ENCODE measurements at places on chromosomes 3 and 15.

GRCh38 chr15:70576276-70576675 lies 187.1 kb downstream of the UACA start:
- DNase-seq: no peak

DNA sequence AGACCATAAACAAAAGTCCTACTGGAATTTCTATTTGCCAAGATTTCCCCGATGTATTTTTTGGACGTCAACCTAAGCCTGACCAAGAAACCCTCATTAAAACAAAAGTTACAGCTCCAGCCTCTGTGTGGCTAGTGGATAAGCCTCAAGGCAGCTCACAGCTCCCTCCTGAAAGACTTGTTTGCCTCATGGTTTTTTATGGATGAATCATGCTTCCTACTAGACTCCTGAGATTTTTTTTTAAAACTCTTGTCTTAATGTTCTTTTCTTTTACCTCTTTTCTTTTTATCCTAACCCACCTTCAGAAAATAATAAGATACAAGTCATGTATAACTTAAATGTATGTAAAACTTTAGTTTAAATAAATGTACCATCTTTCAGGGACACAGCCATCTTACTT lies 52.4 kb downstream of the SUCNR1 start:
- DNase-seq: no peak

DNA sequence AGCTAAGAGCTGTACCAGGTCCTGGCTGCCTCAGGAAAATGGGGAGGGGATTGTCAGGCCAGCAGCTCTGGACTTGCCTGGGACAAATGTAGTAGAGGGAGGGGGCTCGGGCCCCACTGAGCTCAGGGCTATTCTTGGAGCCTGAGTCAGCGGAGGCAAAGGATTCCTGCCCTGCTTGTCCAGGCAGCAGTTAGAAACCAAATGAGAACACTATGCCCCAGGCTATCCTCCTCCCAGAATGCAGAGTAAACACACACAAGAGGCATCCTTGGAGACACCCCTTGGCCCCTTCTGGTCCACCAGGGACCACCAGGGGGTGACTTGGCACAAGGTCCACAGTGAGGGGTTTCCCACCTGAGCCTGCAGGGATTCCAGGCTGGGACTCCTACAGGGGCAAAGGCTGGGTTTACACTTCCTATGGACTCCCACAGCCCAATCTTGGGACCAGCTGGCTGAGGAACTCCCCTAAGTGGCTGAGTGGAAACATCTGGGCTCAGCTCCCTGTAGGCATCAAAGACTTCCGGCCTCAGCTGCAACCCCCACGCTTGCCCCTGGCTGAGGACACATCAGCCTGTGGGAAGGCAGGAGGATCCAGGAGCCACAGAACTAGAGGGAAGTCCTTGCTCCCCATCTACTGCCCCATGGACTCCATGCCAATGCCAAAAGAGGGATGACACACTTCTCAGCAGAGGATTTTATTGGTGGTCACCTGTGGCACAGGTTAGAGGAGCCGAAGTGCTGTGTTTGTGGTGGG lies 3.4 kb upstream of the COL7A1 start:
- peak; percentile 73 for DNase-seq

DNA sequence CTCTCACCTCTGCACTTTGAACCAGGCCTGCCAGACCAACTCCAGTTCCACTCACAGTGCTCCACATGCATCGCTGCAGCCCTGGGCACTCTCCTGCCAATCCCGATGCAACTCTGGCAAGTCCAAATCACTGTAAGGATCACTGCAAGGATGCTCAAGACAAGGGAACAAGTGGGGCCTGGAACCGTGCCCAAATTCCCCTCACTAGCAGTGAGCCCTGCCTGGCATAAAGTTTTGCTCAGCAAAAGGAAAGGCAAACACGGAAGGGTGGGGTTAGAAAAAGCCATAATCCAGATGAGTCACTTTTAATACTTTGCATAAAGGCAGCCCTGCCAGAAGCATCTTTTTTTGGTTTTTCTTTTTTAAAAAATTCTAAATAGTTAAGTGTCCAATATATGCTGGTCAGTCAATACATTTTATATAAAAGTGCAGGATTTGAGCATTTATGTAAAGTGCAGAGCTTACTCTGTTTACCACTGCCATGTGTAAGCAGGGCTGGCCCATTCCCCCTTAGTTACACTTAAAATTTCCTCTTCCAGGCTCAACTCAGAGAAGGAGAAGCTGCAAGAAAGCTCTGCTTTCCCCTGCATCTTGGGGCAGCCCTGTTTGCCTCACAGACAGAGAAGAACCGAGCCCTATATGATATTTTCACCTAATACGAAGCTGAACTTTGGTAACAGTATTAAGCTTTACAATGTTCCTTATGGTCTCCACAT lies 102.2 kb downstream of the CD47 start:
- DNase-seq: no peak

DNA sequence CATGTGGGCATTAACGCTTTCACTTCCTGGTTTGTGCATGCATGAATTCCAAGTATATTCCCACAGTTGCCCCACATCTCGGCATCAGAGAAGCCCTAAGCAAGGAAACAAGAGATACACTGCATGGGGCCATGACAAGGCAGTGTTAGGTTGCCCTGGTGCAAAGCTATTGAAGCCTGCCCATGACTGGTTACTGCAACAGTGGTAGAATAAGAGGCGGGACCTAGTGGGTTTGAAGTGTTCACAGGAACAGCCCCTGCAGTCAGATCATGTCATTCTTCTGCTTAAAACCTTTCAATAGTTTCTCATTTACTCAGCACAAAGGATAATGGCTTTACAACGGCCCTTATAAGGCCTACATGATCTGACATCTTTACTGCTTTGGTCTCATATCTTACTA lies 80.9 kb upstream of the TOPAZ1 start:
- DNase-seq: no peak

- no peak for DNase-seq
Observed at GRCh38 chr15:100531823-100532327, 3.1 kb upstream of the CERS3 start.

- no peak for DNase-seq
Observed at GRCh38 chr3:16060358-16060852, 114.1 kb upstream of the GALNT15 start.

- DNase-seq: no peak
Observed at GRCh38 chr3:126008219-126008618, 39.2 kb downstream of the ROPN1B start.

GRCh38 chr3:66203275-66203674 lies 17.5 kb upstream of the SLC25A26 start:
- DNase-seq: no peak

GRCh38 chr15:100861511-100861991 lies 18.1 kb upstream of the ALDH1A3 start:
- DNase-seq: peak; percentile 76

DNA sequence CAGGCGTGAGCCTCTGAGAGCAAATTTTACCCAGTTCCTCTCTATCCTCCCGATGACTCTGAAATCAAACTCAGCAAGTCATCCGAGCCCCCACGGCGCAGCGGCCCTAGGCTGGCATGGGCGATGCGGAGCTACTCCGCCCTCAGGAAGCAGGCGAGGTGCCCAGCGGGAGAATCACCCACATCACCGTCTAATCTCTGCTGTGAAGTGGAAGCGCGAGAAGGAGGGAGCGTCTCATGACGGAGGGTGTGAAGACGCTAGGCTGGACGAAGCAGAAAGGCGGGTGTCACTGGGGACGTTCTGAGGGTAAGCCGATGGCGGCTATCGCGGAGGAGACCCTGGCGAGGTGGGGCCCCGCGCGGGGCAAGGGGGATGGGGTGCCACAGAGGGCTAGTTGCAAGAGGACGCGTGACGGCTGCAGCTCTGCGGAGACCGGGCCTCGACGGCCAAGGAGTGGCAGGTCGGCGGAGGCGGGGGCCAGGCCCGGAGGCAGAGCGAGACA lies 9.1 kb upstream of the GNAI2 start:
- no peak for DNase-seq

DNA sequence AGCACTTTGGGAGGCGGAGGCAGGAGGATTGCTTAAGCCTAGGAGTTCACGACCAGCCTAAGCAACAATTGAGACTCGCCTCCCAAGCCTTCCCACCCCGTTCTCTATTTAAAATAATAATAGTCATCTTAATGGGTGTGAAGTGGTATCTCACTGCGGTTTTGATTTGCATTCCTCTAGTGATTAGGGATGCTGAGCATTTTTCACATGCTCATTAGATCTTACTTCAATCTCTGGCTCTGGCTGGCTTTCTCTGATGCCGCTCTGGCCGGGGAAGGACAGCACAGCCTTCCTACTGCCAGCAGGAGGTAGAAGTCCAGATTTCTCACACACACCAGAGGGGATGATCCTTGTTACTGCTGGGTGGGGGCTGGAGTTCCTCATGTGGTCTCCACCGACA lies 7.4 kb upstream of the EIF4A2 start:
- DNase-seq: no peak

- no peak for DNase-seq
Observed at GRCh38 chr15:62816342-62817069, 226.0 kb upstream of the TPM1 start.

- DNase-seq: no peak
Observed at GRCh38 chr15:76979331-76979925, 15.5 kb upstream of the PSTPIP1 start.

DNA sequence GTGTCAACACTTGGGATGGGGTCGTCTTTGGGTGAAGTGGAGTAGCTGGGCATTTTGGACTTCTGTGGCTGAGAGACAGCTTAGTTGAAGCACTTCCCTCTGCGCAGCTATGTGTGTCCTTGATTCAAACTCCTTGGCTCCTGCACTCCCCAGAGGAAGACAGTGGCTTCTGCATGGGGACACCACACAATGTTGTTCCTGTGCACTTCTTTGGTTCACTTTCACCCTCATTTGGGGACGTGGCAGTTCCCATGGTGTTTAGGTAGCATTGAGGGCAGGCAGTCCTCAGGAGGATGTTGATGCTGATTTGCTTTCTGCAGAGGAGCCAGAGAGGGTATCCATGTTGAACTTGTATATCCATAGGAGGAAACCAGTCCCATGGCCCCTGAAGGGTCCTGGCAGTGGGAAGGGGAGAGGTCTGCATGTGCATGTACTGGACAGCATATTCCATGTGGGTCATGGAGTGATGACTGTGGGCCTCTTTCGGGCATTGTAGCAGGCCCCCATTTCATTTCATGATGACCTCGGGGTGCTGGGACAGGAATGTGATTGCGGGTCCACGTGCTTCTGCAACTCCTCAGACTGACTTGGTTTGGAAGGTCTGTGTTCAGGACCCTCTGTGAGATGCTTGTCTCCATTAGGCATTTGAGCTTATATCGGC lies 135.4 kb downstream of the SNRPN start:
- no peak for DNase-seq

- no peak for DNase-seq
Observed at GRCh38 chr3:137121704-137122314, 164.0 kb downstream of the IL20RB start.

DNA sequence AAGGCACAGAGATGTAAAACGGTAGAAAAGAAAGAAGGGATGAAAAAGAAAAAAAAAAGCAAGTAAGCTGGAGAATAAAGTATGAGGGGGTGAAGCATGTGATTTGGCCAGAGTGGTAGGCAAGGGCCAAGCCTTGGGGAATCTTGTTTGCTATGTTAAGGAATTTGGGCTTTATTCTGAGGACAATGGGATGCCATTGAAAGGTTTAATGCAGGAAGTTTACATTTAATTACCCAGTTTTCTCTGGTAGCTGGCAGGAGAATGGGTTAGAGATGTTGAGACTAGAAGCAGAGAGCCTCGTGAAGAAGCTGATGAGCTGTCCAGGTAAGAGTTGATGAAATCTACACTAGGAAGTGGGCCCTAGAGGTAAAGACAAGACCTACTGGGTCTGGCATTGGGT lies 455.9 kb downstream of the PDCD6IP start:
- no peak for DNase-seq

GRCh38 chr15:45441686-45442085 lies 63.3 kb upstream of the GATM start:
- DNase-seq: no peak

- no peak for DNase-seq
Observed at GRCh38 chr3:46065750-46066256, 38.5 kb upstream of the XCR1 start.

DNA sequence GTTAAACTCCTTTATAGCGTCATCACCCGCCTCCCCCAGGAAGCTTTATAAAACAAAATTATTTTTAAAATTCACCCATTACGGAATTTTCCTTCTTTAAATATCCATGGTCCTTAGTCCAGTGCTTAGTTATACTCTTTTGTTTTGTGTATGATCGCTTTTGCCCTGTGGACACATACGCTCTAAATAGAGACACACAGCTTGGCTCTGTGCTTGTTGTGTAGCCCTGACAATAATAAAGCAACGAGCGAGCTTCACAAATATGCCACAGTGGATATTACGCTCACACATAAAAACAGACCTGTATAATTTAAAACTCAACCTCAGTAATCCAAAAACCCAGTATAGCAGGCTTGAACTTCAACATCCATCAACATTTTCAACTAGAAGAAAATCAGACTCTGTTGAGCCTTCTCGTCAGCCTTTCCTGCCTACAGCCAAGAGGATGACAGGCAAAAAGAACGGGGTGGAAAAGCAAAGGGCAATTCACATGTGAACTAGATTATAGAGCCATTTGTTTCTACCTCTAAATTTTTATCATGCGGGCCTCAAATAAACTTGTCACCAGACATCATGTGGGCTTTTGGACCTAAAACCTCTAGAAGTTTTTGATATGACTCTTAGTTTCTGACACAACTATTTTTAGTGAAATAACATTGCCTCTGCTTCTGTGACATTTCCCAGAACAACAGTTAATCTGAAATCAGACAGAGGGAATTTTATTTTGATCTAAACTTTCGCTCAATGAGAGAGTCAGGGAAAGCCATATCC lies 89.6 kb upstream of the THBS1 start:
- no peak for DNase-seq

DNA sequence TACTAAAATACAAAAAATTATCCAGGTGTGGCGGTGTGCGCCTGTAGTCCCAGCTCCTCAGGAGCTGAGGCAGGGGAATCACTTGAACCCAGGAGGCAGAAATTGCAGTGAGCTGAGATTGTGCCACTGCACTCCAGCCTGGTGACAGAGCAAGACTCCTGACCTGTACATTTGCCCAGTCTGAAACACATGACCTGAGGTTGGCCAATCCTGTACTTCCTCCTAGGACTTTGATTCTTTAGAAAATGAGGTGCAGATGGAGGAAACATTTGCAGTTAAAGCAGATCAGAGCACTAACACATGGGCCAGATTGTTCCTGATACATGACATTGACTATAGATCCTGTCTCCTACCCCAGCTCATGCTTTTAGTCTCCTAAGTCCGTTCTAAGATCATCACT lies 28.9 kb upstream of the LPP start:
- no peak for DNase-seq

- no peak for DNase-seq
Observed at GRCh38 chr3:5218815-5219214, 31.3 kb downstream of the EDEM1 start.

DNA sequence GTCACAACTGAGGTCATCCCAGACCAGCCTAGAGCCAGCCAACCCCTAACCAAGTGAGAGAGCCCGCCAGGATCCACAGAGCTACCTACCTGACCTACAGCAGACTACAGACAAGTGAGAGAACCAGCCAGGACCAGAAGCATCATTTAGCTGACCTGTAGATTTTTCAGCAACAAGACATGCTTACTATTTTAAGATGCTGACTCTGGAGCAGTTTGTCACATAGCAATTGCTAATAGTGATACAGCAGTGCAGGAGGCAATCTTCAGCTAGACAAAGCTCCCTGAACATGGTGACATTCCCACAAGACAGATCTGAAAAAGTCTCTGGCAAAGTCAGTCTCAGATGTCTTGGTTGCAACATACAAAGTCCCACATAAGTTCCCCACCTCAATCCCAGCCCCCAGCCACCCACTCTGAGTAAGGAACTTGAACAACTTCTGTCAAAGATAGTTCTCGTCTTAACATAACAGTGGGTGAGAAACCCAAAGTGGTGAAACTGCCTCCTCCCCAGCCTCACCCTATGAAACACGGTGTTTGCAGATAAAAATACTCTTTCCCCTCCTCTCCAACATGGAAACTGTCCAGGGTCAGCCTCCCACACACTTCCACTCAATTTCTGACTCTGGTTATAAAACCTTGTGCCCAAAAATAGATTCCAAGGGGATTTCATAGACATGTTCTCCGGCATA lies 120.3 kb upstream of the SLC6A11 start:
- DNase-seq: no peak

Measured in muscle of back (tissue), 13 donors.